GM18507 (cell line): ENCODE measurements at places on chromosomes 6 and 20.

- DNase-seq = no peak
Observed at GRCh38 chr6:71446057-71446456, 157.4 kb downstream of the OGFRL1 start.

- no peak for DNase-seq
Observed at GRCh38 chr20:4113615-4114603, 98.6 kb upstream of the RNF24 start.

GRCh38 chr6:24197892-24198291 is 71.9 kb downstream of the NRSN1 start:
- DNase-seq = no peak

DNA sequence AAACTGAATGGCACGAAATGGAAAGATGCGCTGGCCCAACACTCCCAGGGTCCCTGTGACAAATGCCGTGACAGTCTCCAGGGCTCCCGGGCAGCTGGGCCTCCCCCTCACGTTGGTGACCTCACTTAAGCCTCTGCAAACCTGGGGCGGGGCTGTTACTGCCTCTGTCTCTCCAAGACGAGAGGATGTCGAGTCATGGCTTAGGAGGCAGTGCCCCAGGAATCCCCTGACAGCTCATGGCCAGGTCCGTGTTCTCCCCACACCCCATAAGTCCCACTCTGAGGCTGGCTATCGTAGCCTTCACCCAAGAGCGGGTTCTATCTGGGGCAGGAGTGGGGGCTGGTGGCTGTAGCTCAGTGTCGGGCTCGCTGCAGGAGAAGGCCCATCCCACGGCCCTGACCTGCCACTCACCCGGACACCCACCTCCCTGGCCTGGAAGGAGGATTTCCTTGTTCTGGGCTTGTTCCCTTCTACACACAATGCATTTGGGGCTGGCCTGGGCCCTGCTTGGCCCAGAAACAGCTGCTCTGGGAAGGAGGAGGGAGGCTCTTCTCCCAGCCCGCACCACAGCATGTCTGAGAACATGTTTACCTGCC is 5.6 kb upstream of the RPS21 start:
- DNase-seq = no peak
